ENCODE measurements at places on chromosomes 16 and 17. TPM values are rescaled to one million over a fixed set of nuclear protein-coding genes. Genes with fewer than 3 reads are reported as not detected.

Gene RPS2
- total RNA-seq, result 3,882 TPM

Gene GH2
- not detected for total RNA-seq

Gene NSF
- total RNA-seq, result 36.0 TPM

Gene KRT24
- total RNA-seq, result not detected

Gene RHBDL1
- total RNA-seq, result 1.8 TPM

Gene MRPL27
- total RNA-seq, result 60.3 TPM
